ENCODE measurements at places on chromosomes 2 and 18.

GRCh38 chr18:76234676-76235060 is 260.4 kb downstream of the ZNF516 start:
- DNase-seq = no peak

GRCh38 chr2:39243469-39244123 is at the start of gene CDKL4:
TSS of gene CDKL4 (minus strand) at chr2:39243970.
- no peak for DNase-seq

- no peak for DNase-seq
Measured at GRCh38 chr2:209367075-209367747, 56.6 kb upstream of the MAP2 start.

- no peak for DNase-seq
Measured at GRCh38 chr18:10330428-10330827, 124.0 kb upstream of the APCDD1 start.

DNA sequence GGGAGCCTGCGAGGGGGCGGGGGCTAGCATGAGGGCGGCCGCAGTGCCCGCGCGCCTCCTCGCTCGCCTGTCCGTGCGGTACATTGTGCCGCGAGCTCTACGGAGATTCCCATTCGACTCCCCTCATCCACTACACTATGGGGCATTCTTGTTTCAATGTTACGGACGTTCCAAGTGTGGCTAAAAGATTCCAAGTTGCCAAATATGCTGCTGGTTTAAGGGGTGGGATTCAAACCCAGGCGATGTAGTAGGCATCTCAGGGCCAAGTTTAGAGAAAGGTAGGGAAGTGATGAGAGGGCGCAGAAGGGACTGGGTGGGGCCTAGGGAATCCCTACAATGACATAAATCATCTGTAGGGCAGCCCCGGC is 10.0 kb upstream of the CRYBA2 start:
- DNase-seq = no peak

DNA sequence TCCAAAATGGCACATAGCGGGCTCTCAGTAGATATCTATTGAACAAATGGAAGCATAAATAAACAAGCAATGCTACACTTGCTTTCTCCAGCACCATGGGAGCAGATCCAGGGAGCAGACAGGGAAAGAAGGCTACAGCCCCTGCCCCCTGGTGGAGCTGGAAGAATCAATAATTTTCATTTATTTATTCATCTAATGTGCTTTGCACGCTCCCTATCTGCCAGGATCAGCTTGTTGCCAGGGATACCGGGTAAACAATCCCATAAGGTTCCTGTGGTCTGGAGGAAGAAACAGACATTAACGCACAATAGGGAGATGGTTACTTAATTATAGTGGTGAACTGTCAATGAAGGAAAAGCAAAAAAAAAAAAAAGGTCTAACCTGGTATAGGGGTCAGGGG is 40.1 kb upstream of the CLASP1 start:
- no peak for DNase-seq

GRCh38 chr2:142140434-142140845 is 9.6 kb upstream of the LRP1B start:
- DNase-seq = peak; percentile 2

DNA sequence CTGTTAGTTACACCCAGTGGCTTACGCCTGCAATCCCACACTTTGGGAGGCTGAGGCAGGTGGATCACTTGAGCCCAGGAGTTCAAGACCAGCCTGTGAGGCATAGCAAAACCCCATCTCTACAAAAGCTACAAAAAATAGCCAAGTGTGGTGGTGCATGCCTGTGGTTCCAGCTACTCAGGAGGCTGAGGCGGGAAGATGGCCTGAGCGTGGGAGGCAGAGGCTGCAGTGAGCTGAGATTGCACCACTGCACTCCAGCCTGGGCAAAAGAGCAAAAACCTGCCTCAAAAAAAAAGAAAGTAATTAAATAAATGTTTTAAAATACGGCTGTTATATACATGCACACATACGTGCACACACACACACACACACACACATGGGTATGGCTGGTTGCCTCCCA is 194.8 kb downstream of the HDAC4 start:
- no peak for DNase-seq

DNA sequence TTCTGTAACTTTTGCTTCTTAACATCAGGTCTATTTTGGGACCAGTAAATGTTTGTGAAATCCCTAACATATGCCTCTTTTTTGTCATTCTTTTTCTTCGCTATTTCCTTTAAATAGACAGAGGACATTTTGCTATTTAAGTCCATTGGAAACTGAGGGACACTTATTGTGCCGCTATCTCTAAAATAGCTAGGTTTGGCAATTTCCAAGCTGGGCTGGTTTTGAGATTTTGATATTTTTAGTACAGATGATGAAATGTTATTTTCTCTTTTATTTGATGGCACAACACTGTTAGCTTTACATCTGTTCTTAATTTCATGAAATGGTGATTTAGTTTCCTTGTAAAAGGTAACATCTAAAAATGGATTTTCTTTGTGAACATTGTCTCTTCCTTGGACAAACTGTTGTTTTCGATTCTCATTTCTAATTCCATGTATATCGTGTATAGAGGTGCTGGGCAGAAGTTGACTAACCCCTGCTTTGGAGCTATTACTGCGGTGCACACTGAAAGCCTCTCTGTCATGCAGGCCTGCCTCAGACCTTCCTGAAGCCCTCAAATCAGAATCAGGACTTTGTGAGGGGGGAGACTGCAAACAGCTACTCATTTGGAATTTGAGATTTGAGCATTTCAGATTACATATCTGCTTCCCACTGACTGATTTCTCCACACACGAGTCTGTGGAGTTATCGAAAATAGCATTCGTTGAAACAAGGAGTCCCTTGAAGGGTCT is 594 bp downstream of the RAD51AP2 start:
- DNase-seq = no peak

DNA sequence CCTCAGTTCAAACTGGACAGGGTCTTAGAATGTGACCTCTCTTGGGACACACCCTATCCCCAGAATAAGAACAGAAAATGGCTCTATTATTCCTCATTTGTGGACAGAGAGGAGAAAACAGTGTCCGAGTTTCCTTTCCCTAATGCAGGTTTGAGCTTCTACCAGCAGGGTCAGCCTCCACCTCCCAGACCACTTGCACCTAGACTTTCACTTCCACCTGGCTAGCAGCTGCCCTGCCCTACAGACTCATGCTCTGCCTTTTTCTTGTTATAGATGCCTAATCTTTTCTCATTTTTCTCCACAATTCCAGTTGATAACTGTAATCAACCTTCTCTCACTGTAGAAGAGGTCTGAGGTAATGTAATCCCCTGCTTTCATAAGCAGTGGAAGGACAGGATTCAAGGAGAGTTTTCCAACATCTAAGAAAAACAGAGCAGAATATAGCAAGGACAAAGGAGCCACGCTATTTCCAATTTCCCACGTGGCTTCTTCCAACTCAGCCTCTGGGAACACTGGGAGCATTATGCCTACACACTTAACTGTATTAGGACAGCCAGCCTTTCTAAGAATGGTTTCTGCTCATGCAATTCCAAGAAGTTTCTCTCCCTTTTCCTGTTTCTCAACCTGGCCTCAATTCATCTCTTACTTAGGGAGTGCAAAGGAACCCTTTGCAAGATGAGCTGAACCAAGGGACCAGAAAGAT is 239.8 kb downstream of the BCL11A start:
- no peak for DNase-seq

DNA sequence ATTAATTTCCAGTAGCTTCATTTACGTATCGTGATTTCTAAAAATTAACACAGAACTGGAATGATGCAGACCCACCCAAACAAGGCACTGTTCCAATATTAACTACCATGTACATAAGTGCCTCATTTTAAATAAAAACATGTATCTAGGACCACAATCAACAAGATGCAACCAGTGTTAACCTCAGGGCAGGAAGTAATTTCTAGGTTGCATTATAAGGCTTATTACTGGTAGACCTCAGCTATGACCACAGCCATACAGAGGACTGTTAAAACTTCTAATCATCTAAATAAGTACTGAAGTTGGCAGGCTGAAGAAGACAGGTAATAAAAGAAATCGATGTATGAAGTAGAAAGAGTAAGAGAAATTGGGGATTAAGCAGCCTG is 262.9 kb downstream of the HDAC4 start:
- no peak for DNase-seq

- DNase-seq = peak; percentile 5
Measured at GRCh38 chr2:149799013-149799705, 211.6 kb upstream of the MMADHC start.

DNA sequence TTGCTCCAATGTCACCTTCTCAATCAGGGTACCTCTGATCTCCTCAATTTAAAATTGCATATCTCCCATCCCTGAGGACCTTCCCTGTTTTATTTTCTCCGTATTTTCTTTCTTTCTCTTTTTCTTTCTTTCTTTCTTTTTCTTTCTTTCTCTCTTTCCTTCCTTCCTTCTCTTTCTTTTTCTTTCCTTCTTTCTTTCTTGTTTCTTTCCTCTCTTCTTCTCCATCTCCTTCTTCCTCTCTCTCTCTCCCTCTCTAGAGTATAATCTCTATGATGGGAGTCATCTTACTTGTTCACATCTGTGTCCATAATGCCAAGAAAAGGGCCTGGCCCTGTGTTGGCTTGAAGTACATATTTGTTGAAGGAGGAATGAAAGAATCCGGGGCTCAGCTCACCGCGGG is 21.3 kb upstream of the SIX2 start:
- DNase-seq = no peak

- DNase-seq = no peak
Measured at GRCh38 chr18:79851950-79852349, 54.2 kb downstream of the KCNG2 start.

DNA sequence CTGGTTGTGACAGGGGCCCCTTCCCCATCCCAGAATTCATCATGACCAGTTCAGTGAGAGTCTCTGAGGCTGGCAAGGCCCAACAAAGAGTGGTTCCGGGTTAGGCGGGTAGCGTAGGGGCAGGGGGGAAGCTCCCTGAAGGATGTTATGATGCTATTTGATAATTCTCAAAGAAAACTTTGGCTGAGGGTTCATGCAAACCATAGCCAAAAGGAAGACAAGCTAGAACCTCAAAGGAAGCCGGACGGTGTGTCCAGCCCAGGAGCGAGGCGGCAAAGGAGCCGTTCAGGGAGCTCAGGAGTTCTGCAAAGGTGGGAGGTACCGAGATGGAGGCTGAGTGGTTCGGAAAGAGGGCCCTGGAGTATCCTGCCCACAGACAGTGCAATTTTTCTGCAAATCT is 226.8 kb upstream of the RAB6C start:
- DNase-seq = no peak

GRCh38 chr18:54580202-54580729 is 10.8 kb upstream of the DYNAP start:
- DNase-seq = no peak

GRCh38 chr2:239593455-239593854 is 192.6 kb upstream of the HDAC4 start:
- no peak for DNase-seq

DNA sequence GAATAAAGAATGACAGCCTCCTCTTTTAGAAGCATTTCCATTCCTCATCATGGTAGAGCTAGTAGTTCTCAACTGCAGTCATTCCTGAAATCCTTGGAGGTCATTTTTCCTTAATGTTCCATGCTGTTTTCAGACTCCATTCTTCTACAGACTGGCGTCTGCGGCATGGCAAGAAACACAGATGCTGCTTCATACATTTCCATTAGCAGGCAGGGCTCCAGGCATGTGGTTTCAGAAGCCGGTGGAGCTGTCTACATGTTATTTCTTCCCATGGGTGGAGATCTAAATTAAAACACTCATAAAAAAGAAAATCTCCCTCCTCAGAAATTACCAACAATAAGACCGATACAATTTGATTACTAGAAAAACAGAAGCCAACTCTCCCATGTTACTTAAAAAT is 6.0 kb upstream of the DSG3 start:
- no peak for DNase-seq

- DNase-seq = no peak
Measured at GRCh38 chr2:66789741-66790140, 354.8 kb downstream of the MEIS1 start.

DNA sequence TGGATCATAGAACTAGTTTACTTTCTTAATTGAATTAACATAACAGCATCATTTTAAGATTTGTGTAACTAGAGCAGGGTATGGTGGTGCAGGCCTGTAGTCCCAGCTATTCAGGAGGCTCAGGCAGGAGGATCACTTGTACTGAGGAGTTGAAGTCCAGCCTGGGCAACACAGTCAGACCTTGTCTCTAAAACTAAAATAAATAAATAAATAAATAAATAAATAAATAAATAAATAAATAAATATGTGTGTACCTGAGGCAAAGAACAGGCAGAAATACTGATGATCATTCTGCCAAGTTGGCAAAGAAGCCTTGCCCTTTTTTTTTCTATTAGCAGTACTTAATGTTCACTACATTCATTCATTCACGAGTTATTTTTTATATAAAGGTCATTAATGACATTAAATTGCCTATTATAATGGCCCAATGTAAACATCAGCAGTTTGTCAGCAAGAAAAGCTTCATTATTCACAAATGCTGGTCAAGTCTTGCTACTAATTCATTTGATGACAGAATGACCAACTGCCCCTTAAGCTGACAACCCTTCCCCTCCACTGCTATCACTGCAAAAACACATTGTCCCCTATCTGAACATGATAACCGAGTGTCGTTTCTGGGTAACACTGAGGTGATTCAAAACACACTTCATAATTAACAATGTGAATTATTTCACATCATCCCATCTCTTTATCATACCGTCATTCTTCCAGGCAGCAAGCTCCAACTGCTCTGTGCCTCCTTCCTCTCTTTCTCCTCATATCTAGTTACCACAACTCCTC is 39.0 kb downstream of the ARL5A start:
- no peak for DNase-seq

GRCh38 chr2:240402566-240403272 is 32.7 kb upstream of the GPC1 start:
- DNase-seq = no peak
